GM13976 (cell line): ENCODE measurements at places on chromosomes 5 and 9.

GRCh38 chr5:135828782-135829127, 5.7 kb upstream of the SLC25A48 start:
- no peak for DNase-seq

DNA sequence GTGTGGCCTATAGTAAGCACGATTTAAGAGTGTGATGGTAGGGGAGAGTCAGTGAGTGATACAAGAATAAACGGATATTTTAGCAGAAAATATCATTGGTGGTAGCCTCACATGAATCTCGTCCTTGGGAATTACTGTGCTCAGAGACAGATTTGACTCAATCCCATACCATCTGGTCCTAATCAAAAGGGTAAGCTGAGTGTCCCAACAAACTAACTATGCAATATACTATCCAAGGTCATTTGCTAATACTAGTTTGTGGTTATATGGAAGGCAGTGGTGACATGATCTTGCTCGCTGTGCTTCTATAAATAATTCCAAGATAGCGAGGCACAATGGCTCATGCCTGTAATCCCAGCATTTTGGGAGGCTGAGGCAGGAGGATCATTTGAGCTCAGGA, 103.2 kb downstream of the TRPM6 start:
- no peak for DNase-seq

DNA sequence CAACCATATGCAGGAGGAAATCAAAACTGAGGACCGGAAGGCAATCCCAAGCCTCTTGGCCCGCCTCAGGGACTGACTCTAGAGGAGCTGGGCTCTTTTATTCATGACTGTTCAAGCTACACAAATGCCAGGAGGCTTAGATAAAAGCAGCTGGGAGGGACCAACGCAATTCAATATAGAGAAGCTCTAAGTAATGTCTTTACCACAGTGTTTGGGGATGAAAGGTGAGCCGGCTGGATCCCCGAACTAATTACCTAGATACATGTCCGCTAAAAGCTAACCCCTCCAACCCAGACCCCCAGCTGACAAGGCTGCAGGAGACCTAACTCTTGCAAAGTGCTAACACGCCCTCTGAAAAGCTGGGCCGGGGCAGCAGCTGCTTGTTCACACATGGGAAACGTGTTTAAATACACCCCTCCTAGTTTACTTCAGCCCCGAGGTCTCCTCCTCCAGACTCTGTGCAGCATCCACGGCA, 67.5 kb downstream of the TLE1 start:
- DNase-seq: no peak

DNA sequence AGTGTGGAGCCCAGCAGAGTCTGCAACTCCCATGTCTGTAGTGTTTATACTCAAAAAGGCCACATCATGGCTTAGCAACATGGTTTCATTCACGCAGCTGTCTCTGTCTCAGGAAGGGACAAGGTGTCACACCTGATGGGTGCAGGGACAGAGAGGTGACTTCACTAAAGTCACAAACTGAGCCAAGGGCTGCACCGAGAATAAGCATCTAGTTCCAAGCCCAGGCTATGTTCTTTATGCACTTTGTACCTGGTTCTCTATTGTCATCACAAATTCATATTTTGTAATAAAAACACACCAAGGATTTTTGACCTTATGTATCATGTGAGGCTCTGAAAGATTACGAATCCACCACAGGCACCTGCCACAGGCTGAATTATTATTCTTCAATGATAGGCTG, 64.9 kb upstream of the STK32A start:
- DNase-seq: no peak

DNA sequence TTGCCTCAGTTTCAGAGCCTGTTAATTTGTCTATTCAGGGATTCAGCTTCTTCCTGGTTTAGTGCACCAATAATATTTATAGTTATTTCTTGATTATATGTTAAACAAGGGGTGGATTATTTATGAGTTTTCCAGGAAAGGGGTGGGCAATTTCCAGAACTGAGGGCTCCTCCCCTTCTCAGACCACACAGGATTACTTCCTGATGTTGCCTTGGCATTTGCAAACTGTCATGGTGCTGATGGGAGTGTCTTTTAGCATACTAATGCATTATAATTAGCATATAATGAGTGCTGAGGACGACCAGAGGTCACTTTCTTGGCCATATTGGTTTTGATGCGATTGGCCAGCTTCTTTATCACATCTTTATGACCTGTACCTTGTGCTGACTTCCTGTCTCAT, 6.2 kb upstream of the DTWD2 start:
- no peak for DNase-seq
